ENCODE measurements at places on chromosomes 13 and 19.
A peak's percentile ranks its signal among the peaks of the same experiment; 100 is the strongest.

GRCh38 chr19:5365905-5366304 is 25.3 kb upstream of the PTPRS start:
- no peak for DNase-seq

- DNase-seq = no peak
These were observed 266.3 kb downstream of the DNAJC15 start for GRCh38 chr13:43289470-43290255.

- DNase-seq = no peak
These were observed 11.9 kb upstream of the SMG9 start for GRCh38 chr19:43766755-43767043.

DNA sequence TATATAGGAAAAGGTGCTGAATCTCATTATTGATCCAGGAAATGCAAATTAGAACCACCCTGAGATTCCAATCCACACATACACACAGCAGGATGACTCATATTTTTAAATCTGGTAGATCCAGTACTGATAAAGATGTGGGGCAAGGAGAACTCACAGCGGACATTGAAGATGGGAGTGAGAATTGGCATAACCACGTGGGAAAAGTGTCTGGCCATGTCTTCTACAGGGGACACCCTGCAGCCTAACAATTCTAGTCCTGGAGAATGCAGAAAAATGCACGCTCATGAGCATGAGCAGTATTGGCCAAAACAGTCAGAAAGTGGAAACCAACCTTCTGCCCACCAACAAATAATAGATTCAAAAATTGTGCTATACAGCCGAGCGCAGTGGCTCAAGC is 13.5 kb upstream of the BCL3 start:
- no peak for DNase-seq

DNA sequence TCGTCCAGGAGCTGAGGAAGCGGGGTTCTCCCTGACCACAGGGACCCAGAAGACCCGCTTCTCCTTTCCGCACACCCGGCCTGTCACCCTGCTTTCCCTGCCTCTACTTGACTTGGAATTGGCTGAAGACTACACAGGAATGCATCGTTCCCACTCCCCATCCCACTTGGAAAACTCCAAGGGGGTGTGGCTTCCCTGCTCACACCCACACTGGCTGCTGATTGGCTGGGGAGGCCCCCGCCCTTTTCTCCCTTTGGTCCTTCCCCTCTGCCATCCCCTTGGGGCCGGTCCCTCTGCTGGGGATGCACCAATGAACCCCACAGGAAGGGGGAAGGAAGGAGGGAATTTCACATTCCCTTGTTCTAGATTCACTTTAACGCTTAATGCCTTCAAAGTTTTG is 18.9 kb downstream of the VASP start:
- no peak for DNase-seq

DNA sequence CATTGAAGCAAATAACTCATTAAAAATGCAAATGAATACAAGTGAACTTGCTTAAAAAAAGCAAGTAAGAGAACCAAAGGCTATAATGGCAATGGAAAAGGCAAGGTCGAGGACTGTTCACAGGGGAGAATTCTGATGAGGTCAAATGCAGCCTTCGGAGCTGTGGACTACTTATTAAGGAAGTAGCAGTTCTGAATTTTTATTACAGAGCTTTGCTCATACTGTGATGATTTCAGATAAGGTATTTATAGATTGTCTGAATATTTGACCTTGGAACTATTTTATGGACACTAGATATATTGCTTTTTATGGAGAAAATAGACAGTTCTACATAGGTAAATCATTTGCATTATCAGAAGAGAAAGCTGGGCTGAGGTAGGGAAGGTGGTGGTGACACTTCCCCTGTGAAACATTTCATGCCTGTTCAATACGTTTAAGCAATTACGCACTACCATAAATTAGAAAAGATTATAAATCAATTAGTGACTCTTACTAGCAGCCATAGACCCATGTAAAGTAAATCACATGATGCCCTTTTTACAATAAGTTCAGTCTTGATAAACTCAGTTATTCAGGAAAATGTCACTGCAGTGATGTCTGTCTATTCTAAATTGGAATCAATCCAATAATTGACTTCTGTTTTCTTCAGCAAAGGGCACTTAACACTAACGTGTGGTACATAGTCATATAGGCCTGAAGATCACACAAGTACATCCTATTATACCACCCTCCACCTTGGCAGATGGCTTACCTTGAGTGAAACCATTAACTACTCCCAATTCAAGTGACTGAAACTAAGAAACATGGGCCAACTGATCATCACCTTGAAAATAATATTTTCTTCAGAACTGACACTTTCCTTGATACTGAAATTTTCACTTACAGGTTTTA is 260.0 kb downstream of the KLF12 start:
- DNase-seq = no peak

- DNase-seq = no peak
These were observed 51.2 kb downstream of the COLGALT1 start for GRCh38 chr19:17606590-17607185.

GRCh38 chr19:2494447-2495129 is 18.7 kb downstream of the GADD45B start:
- peak; percentile 86 for DNase-seq

Measured in right forelimb (tissue), 1 donor.